ENCODE measurements at places on chromosomes 5 and 9. TPM values are rescaled to one million over a fixed set of nuclear protein-coding genes. Genes with fewer than 3 reads are reported as not detected.

The LCN12 gene
- polyA plus RNA-seq: not detected

The MTAP gene
- polyA plus RNA-seq: 21.7 TPM

The MAP3K1 gene
- 7.7 TPM for polyA plus RNA-seq

The GPX3 gene
- polyA plus RNA-seq: 3.7 TPM

The PSAT1 gene
- 216 TPM for polyA plus RNA-seq

The GABRB2 gene
- not detected for polyA plus RNA-seq

The SLC34A3 gene
- not detected for polyA plus RNA-seq

The SV2C gene
- polyA plus RNA-seq: not detected

The RPP25L gene
- polyA plus RNA-seq: 19.4 TPM

The ADAMTS13 gene
- polyA plus RNA-seq: 0.86 TPM

The SUSD3 gene
- 1.4 TPM for polyA plus RNA-seq

The CSNK1A1 gene
- 260 TPM for polyA plus RNA-seq

The SURF2 gene
- polyA plus RNA-seq: 9.9 TPM

The TMEM252 gene
- not detected for polyA plus RNA-seq

The LARP1 gene
- 64.9 TPM for polyA plus RNA-seq

The FBP2 gene
- not detected for polyA plus RNA-seq

The ARHGEF37 gene
- polyA plus RNA-seq: 0.74 TPM

The PFN3 gene
- polyA plus RNA-seq: not detected

The UAP1L1 gene
- 6.3 TPM for polyA plus RNA-seq

The PCDHB7 gene
- 0.62 TPM for polyA plus RNA-seq

The TICAM2 gene
- polyA plus RNA-seq: 4.3 TPM

The GADD45G gene
- not detected for polyA plus RNA-seq

The SOWAHA gene
- polyA plus RNA-seq: 0.05 TPM

The TMEM215 gene
- polyA plus RNA-seq: not detected

The QRFP gene
- not detected for polyA plus RNA-seq

The CDH6 gene
- polyA plus RNA-seq: 41.7 TPM

The UBE2B gene
- 57.3 TPM for polyA plus RNA-seq

The FGF18 gene
- polyA plus RNA-seq: 0.27 TPM

The IL17B gene
- not detected for polyA plus RNA-seq

The APBA1 gene
- polyA plus RNA-seq: 8.5 TPM

The NUTM2F gene
- not detected for polyA plus RNA-seq

The SLC28A3 gene
- 0.74 TPM for polyA plus RNA-seq

The WASHC1 gene
- 9.7 TPM for polyA plus RNA-seq

The LHX3 gene
- polyA plus RNA-seq: not detected

The SHOC1 gene
- 0.07 TPM for polyA plus RNA-seq

The PCDHGA4 gene
- polyA plus RNA-seq: 6.3 TPM

The FGFR4 gene
- 5.8 TPM for polyA plus RNA-seq

The TAL2 gene
- polyA plus RNA-seq: not detected

The N4BP3 gene
- polyA plus RNA-seq: 0.29 TPM

The OR1Q1 gene
- 0.14 TPM for polyA plus RNA-seq

The DMRT3 gene
- polyA plus RNA-seq: not detected

The LTC4S gene
- polyA plus RNA-seq: 0.40 TPM

The PRDM9 gene
- not detected for polyA plus RNA-seq
